ENCODE measurements at places on chromosomes 2 and 18.

DNA sequence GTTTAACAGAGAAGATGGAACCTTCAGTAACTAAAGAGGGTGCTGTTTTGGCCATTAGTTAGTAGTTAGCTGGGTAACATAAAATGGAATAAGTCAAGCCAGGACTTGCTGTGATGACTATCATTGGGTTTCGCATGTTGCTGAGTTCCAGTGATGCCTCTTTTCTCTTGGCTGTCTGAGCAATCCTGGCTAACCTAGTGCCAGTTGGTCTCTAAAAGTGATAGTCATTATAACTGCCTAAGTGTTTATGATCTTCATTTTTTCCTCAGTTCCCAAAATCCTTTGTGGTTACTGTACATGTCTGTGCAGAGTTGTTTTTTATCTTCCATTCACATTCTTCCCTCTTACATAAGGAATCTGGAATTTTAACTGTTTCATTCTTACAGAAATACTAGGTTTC is 33.4 kb downstream of the WDR43 start:
- no peak for DNase-seq

GRCh38 chr2:239813261-239814115 is 211.7 kb downstream of the NDUFA10 start:
- no peak for DNase-seq

DNA sequence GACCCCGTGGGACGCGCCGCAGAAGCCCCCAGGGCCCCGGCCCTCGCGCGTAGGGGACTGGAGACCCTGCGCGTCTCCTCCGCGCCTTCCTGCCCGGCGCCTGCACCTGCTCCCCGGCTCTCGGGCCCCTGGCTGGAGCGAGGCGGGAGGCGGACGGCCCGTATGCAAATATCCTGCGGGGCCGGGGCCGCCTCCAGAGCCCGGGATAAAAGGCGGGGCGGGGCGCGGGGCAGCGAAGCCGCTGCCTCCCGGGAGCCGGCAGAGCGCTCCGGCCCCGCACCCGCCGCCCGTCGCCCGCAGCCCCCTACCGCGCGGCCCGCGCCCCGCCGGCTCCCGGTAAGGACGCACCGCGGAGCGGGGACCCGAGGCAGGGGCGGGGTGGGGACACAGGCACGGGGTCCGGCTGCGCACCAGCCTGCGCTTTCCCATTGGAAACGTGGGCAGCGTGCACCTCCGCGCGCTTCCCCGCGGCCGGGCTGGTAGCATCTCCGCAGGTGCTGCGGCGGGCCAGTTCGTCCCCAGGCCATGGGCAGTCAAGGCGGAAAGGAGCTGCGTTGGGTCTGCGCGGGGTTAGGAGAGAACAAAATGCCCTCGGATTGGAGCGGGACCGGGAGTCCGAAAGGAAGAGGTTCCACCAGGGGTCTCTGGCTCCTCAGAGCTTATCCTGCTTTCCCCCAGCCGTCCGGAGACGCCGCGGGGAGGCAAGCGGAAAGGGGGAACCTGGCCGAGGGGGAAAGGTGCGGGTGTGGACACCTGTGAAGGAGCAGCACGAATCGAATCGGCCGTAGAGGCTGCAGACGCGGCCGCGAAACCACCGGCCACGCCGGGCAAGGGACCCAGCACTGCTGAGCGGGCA is at the start of gene ATP6V1C2:
TSS of gene ATP6V1C2 (plus strand) at position 235 of the 856 bp plus-strand sequence. CDS start 1,220 bp downstream, outside the sequence.
- DNase-seq: no peak

- peak; percentile 86 for DNase-seq
Measured at GRCh38 chr2:173991856-173992588, 26.8 kb upstream of the SP3 start.

DNA sequence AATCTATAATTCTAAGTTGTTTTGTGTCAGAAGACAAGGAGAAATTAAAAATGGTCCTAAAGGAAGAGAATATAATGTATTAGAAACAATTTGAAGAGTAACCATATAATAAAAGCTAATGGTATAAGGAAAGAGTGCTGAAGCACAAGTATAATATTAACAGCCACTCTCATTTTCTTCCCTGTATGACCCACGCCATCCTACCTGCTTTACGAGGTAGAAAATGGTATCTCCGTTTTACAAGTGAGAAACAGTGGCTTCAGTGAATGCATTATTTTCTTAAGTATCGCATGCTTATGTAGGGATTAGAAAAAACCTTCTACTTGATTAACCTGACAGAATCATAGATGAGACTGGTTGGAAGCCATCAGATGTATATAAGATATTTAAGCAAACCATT is 266.2 kb downstream of the CCDC102B start:
- DNase-seq: no peak

- DNase-seq: no peak
Measured at GRCh38 chr2:38301340-38301968, 75.6 kb downstream of the ATL2 start.

DNA sequence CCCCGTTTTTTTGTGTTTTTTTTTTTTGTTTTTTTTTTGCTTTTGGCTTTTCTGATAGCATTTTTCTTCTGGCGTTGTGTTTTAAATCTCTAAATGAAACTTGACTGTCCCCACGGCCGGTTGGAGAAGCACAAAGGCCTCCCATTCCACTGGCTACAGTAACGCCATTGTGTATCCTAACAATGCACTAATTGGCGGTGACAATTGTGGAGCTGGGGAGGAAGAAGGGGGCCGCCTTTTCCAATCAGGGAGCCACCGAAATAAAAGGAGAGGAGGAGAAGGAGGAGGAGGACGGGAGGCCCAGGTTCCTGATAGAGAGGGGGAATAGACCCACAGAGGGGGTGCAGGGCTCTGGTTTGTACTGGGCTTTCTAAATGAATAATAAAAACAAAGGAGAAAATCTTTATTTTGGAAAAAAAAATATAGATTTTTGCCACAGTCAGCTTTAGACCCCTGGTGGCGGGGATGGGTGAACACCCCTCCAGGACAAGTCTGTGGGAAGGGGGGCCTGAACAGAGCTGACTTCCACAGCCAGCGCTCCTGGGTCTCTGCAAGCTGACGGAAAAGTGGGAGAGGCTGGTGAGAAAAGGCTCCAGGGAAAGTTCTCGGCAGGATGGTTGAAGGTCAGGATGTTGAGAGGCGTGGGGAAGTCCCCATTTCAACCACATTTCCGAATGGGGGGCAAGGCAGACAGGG is 43.7 kb upstream of the FZD5 start:
- no peak for DNase-seq
